ENCODE measurements at places on chromosomes 4 and X.

DNA sequence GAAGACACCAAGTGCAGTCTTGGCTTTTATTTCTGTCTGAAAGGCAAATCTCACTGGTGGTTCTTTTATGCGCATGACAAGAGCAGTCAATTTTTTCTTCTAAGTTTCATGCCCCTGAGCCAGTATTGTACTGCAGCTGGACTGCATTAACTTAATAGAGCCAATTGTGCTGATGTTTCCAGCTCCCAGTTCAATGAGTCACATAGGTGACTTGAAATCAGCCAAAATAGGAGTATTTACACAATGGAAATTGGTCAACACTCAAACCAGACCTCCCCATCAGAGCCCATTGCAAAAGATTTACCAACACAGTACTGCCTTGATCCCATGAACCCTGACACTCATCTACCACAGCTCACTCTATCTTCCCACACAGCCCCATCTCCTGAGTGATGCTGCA, 100.3 kb upstream of the GUCY1A1 start:
- DNase-seq = no peak

GRCh38 chr4:6957994-6958393, 48.4 kb downstream of the TBC1D14 start:
- DNase-seq = no peak

DNA sequence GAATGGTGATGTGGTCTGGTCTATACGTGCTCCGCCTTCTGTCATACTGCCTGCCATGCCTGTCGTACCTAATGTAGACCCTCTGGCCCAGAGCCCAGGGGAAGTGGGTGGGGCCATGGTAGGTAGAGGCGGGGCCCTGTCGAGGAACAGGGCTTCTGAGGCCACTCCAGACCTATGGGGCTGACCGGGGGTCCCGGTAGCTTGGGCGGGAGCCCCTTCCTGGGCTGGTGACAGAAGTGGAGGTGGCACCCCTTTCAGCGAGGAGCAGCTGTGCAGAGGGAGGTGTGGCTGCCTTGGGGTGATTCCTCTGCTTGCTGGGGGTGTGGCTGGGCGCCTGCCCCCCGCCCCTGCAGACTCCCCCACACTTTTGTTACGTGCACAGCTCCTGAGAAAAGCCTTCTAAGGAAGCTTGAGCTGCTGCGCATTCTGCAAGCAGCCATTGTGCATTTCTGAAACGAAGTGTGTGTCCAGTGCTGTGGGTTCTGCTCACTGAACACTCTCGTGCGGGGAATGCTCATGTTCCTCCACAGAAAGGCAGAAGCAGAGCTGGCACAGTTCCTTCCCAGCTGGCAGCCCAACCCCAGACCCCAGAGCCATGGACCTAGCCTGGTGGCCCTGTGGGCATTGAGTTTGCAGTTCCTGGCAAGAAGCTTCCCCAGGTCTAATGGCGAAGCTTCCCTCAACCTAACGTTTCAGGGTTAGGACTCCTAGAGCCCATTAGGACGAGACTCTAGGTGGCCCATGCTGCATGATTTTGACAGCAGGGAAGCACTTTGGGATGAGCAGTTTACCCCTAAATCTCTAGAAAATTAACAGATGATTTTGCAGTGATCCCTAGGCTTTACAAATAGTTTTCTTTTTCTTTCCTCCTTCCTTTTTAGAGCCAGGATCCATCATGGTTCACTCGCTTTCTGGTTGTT, 72.7 kb upstream of the HGFAC start:
- DNase-seq = no peak

- no peak for DNase-seq
Measured at GRCh38 chr4:48167538-48168263, 33.7 kb upstream of the TXK start.

GRCh38 chrX:136159611-136160025, 12.3 kb downstream of the FHL1 start:
- no peak for DNase-seq

GRCh38 chr4:7827566-7827965, 112.1 kb downstream of the AFAP1 start:
- no peak for DNase-seq

DNA sequence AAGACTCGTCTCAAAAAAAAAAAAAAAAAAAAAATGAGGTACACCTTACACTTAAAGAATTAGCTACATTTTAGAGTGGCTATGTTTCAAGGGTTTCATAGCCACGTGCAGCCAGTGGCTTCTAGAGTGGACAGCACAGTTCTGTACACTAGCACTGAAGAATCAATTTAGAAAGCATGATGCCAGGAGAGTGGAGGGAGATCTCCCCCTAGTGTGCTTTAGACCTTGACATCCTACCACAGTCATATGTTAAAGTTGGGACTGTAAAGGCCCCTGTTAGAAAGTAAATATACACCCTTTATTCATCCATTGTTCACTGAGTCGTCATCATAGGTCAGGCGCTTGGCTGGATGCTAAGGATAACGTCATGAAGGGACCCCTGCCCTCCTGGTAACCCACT, 179.4 kb downstream of the QDPR start:
- DNase-seq = no peak

GRCh38 chr4:163613383-163613782, 118.9 kb downstream of the TMA16 start:
- no peak for DNase-seq

DNA sequence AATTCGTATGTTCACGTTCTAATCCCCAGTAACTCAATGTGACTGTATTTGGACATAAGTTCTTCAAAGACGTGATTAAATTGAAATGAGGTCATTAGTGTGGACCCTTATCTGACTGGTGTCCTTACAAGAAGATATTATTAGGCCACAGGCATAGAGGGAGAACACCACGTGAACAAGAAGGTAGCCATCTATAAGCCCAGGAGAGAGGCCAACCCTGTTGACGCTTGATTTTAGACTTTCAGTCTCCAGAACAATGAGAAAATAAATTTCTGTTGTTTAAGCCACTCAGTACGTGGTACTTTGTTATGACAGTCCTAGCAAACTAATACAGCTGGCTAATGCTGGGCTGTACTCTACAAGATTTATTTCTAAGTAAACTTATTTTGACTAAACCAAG, 1.5 kb upstream of the EIF1AX start:
- DNase-seq = no peak

DNA sequence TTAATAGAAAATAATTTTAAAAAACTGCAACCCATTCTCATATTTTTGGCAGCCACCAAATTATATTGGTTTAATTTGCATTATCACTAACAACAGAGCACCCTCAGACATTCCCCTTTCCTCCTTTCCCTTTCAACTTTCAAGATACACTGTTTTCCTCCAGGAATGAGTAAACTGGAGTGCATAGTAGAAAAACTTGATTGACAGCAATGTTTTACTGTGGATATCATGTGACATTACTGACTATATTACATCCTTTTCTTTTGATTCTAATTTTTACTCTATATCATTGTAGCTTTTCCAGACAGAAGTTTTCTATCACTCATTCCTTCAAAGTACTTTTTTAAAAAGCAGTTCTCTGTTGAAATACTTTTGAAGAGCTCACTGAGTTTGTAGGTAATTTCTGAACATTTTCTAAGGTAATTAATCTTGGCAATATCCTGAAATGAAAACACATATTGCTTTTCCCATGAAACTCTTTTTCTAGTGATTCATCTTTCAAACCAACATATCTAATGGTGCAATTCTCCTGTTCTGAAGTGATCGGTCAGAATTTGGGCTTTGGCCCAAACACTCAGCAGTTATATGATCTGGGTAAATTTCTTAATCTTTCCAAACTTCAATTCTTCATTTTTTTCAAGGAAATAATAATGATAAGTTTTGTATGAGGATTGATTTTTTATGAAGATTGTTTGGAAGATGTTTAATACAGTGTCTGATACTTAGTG, 920.4 kb upstream of the EPHA5 start:
- no peak for DNase-seq

GRCh38 chrX:85591536-85591935, 212.1 kb upstream of the POF1B start:
- no peak for DNase-seq

DNA sequence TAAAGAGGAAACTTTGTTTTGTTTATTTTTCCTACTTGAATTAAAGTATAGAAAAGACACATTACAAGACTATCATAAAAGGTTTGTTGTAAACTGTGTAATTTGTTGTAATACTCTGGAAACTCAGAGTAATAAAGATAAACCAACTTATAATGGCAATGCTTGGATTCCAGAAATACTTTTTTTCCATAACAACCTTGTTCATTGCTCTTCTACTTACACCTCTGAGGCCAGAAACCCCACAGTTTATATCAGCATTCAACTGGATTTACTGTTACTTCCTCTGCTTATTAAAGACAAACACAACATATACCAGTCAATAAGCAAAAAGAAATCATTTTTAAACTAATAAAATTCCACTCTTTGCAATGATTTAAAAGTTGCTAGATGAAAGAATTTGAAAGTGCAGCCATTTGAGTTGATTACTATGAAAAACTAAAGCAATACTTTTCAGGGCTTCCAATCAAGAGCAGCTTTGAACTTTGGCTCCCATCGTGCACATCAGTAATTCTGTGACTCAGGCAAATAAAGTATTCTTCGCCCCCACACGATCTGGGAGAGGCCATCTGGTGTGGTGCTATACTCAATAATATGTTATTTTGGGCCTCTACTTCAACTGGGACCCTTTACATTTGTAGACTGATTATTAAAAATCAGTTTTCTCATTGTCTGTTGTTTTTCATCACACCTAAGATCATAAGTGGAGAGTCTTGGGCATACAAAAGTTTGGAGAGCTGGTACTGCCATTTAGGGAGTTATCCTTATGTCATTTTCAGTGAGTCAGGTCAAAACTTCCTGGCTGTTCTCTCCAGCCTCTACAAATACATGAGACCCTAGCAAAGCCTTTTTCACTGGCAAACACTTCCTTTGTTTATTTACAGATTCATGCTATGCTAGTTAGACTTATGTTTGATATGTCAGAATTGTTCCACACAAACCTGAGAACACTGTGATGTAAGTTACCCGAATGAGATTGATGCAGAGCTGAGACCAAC, 20.5 kb downstream of the DDIT4L start:
- no peak for DNase-seq

- DNase-seq = no peak
Measured at GRCh38 chr4:6446538-6447451, 25.6 kb downstream of the PPP2R2C start.

DNA sequence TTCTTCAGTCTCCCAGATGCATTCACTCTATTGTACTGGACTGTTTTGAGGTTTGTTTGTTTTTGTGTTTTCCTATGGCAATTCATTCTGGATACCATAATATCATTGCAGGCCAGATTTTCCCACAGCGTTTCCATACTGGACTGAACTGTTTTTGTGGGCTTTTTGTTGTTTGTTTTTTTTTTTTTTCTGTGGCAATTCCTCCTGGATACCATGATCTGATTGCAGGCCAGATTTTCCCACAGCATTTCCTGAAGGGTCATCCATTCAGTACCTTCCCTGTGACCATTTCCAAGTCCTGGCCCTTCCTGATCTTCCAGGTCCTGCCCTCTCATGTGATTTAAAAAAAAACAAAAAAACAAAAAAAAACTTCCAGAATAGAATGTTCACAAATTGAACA, 33.9 kb upstream of the FAM241A start:
- DNase-seq = no peak

DNA sequence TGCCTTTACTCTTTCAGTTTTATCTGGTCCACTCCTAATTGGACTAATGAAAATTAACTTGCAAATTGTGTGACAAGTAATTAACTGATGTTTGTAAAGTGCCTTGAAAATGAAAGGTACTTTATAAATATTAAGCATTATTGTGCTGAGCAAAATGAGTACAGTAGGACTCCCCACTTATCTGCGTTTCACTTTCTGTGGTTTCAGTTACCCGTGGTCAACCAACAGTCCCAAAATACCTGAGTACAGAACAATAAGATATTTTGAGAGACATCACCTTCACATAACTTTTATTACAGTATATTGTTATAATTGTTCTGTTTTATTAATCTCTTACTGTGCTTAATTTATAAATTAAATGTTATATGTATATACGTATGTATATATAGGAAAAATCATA, 27.4 kb upstream of the JADE3 start:
- no peak for DNase-seq

GRCh38 chr4:73434311-73434710, 1.7 kb upstream of the AFP start:
- no peak for DNase-seq

- DNase-seq = no peak
Measured at GRCh38 chr4:1882850-1883271, 11.7 kb downstream of the NSD2 start.

GRCh38 chrX:86028681-86029080, 18.7 kb downstream of the CHM start:
- no peak for DNase-seq

- DNase-seq = no peak
Measured at GRCh38 chr4:55352726-55353125, 6.7 kb downstream of the SRD5A3 start.

GRCh38 chr4:99490286-99490685, 20.5 kb upstream of the C4orf17 start:
- no peak for DNase-seq

- DNase-seq = no peak
Measured at GRCh38 chrX:36978886-36979285, 29.3 kb upstream of the FAM47C start.

- DNase-seq = no peak
Measured at GRCh38 chr4:8238036-8238511, 31.5 kb upstream of the HTRA3 start.

DNA sequence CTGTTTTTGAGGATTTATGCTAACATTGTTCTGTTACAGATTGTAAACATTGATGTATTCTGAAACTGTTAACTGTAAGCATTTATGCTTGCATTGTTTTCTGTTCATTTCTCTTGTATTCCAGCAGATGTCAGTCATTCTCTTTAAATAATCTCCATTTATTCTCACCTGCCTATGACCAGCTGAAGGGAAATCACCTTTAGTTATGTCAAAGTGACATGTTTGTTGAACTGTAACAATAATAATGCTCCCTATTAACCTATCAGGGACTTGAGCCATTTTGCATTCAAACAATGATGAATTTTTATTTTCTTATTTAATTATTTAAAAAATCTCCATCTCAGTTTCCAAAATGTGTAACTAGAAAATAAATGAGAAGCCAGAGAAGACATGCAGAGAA, 58.0 kb downstream of the SPCS3 start:
- no peak for DNase-seq

- no peak for DNase-seq
Measured at GRCh38 chr4:102405821-102406401, 60.6 kb upstream of the SLC39A8 start.

GRCh38 chrX:118526149-118526548, 30.5 kb downstream of the DOCK11 start:
- no peak for DNase-seq

DNA sequence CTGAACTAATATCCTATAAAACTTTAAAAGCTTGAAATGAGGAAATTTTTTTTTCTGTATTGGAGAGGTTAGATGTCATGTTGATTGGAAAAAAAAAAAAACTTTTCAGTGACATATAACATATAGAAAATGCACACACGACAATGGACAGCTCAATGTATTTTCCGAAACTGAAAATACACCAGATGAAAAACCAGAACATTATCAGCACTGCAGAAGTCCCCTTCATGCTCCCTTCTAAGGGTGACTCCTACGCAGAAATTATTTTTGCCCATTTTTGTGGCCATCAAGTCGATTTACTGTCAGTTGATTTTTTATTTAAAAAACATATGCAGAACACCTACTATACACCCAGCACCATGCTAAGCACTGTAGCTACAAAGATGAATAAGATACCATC, 148.3 kb downstream of the APBB2 start:
- DNase-seq = no peak

Measured in stimulated activated CD8-positive, alpha-beta memory T cell treated with anti-CD3 and anti-CD28 coated beads, Interleukin-7, amount 100 ng/mL, for 48 hours (primary cell).